ENCODE measurements at places on chromosomes 16 and 17.

DNA sequence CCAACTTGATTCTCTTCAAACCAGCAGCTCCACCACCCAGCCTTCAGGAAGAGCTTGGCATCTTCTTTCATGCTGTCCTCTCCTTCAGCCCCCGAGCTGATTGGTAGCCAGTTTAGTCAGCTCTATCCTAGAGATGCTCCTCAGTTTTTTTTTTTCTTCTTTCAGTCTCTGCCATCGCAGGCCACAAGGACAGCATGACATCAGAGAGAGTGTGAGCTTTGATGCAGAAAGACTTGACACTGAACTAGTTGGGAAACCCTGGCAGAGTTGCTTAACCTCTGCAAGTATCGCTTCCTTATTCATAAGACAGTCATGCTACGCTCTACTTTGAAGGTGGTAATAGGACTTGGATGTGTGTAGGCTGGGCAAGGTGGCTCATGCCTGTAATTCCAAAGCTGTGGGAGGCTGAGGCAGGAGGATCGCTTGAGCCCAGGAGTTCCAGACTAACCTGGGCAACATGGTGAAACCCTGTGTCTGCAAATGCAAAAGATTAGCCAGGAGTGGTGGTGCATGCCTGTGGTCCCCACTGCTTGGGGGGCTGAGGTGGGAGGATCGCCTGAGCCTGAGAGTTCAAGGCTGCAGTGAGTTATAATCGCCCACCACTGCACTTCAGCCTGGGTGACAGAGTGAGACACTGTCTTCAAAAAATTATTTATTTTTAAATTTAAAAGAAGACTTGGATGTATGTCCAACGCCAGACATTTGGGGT is 2.6 kb downstream of the CD300LB start:
- DNase-seq = no peak

- DNase-seq = no peak
Observed at GRCh38 chr16:25896411-25896810, 204.7 kb downstream of the HS3ST4 start.

GRCh38 chr16:9251026-9251425 is 159.6 kb downstream of the HAPSTR1 start:
- no peak for DNase-seq

DNA sequence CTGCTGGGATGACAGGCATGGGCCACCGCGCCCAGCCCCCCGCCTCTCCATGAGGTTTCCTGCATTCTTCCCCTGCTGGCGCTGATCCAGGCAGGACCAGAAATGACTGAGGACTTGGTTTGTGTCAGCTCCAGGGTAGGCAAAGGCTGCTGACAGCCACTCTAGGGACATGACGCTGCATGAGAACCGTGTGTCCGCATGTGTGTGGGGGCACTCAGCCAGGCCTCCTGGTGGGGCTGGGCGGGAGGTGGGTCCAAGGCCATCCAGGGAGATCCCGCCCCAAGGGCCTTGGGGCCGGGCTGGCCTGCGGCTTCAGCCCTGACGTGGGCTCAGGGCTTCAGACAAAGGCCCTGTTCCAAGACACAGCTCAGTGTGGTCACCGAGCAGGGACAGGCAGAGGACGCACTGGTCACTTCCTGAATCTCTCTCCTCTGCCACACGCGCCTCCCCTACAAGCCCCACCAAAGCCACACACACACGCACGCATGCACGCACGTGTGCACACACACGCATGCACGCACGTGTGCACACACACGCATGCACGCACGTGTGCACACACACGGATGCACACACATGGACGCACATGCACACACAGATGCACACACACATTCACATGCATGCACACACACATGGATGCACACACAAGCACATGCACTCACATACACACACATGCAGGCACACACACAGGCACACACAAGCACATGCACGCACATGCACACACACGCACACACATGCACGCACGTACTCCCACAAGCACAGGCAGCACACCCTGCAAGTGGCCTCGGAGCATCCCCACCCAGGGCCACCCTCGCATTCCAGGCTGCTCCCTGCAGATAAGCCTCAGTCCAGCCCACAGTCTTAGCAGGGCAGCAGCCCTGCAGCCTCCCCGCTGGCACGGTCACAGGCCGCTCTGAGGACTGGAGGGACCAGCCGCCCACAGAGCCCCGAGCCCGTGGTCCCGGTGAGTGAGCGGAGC is 5.3 kb upstream of the TMEM204 start:
- DNase-seq = no peak

- no peak for DNase-seq
Observed at GRCh38 chr16:61149709-61150108, 886.5 kb downstream of the CDH8 start.

DNA sequence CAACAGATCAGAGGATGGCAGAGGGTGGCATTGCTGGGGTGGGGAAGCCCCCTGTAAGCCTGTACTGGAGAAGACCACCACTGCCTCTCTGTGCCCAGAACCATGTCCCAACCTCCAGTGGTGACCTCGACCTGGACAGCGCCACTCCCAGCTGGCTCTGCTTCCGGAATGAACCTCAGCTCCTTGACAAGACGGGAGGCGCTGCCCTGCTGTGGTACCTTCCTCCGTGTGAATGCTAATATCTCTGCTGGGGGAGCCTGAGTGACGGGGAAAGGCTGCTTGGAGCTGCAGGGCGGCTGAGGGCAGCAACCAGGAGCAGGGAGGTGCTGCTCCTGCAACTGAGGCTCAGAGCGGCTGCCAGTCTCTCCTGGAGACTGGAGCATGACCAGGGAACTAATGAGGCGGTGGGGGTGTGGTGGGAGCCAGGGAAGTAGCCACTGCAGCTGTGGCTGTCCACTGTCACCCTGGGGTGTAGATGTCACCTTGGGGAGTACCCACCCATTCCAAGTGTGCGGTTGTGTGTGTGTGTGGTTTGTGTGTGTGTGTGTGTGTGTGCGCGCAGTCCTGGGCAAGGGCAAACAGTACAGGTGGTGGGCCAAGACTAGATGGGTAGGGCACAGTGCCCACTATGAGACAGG is 6.2 kb downstream of the PRCD start:
- DNase-seq = no peak

GRCh38 chr16:13994239-13995106 is 74.5 kb downstream of the ERCC4 start:
- DNase-seq = peak; percentile 20

DNA sequence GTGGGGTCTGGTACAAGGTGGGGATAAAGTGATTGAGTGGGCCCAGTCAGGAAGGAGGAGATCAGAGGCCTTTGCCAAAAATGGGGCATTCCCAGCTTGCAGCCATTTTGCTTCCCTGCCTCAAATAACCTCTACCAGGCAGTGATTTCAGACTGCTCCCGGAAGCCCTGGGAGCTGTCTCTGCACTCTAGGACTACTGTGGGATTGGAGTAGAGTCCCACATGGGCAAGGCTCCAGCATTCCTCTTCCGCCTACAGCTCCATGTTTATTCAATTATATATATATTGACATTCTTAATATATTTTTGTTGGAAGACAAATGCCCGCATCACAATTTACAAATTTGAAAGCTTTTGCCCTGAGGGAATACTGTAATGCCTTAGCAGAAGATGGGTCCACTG is 13.5 kb downstream of the SUPT6H start:
- peak; percentile 16 for DNase-seq

DNA sequence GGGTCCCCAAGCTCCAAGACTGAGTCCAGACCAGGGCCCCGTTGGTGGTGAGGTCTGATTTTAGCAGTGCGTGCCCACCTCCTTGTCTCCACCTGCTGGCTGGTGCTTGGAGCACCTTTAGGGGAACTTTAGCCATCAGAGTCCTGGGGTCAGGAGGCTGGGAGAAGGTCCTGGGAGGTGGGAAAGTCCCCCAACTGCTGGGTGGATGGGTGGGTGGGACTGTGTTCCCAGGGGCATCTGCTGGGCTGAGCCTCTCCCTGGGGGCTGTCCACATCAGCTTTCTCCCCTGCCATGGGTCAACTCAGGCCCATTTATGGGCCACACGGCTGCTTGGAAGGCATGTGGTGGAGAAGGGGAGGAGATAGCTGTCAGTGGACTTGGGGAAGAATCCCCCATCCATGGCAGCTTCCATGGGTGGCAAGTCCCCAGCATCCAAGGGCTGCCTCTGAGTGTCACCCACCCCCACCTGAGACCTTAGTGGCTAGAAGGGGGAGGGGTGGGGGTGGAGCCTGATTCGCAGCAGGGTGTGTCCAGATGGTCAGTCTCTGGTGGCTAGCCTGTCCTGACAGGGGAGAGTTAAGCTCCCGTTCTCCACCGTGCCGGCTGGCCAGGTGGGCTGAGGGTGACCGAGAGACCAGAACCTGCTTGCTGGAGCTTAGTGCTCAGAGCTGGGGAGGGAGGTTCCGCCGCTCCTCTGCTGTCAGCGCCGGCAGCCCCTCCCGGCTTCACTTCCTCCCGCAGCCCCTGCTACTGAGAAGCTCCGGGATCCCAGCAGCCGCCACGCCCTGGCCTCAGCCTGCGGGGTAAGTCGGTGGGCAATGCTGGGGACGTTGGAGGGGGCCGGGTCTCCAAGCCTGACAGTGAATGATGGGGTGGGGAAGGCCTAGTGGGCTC is at the start of gene TRPV2:
Gene TRPV2, plus strand, starts transcription at position 541 of the 894 bp plus-strand sequence. CDS start 2,098 bp downstream, outside the sequence.
- no peak for DNase-seq

DNA sequence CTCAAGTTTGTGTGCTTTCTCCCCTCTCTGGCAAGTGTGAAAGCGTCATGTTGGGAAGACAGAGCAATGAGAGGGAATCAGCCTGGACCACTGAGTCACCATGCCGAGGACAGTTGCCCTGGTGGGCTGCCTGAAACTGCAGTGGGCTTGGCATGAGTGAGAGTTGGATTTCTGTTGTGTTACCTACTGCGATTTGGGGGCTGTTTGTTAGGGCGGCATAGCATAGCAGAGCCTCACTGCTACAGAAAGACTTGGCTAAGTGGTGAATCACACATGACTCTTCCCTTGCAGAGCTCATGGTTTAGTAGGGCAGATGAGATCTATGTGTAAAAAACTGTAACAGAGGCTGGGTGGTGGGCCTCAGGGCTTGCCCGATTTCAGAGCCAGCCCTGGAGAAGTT is 324.6 kb downstream of the C16orf95 start:
- DNase-seq = no peak

DNA sequence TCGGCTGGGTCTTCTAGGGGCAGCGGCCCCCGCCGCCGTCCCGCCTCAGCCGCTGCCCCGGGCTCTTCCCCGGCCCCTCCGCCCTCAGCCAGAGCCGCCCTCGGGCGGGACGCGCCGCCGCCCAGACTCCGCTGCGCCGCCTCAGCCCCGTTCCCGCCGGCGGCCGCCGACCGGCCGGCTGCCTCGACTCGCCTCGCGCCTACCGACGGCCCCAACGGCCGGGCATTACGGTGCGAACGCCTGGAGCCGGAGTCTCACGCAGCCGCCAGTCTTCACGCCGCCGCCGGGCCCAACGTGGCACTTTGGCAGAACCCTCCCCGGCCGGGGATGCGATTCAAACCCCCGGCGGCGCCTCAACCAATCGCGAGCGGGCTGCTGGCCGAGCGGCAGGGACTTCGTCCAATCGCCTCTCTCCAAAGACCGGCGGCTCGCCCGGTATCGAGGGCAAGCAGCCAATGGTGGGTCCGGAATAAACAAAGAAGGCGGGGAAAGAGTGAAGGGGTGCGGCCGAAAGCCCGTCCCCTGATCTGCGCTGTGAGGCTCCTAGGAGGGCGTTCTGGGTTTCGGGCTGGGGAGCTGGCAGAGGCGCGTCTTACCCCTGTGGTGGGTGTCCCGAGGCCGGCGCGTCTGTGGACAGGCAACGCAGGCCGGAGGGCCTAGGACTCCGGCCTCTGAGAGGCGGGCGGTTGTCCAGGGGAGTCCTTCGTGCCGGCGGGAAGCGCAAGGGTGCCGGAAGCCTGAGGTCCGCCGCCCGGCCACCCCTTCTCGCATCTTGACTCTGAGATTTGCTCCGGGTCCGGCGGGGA is at the start of gene CDR2:
Gene CDR2, minus strand, starts transcription at position 309 of the 806 bp plus-strand sequence. CDS start 310 bp downstream, outside the sequence.
- peak; percentile 96 for DNase-seq

- DNase-seq = no peak
Observed at GRCh38 chr16:76278980-76279379, 1.8 kb downstream of the CNTNAP4 start.

GRCh38 chr17:78000341-78000740 is 41.8 kb downstream of the TNRC6C start:
- peak; percentile 77 for DNase-seq
